ENCODE measurements at places on chromosomes 4 and X.

DNA sequence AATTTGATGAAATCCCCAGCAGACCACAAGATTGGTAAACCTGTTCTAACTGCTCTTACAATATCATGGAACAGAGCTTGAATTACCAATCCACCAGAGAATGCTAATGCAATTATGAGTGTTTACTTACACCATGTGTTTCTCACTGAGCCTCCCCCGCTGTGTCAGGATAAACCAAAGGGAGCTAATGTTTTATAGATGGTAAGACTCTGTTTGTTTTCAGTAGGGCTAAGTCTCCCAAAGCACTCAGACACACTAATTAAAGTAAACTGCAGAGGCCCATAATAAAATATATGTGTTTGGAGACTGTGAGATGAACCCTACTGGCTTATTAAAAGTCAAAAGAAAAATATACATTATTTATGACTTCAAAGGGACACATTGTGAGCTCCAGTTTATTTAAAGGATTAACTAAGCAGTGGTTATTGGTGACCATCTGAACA is 261.7 kb upstream of the FAM241A start:
- no peak for DNase-seq

DNA sequence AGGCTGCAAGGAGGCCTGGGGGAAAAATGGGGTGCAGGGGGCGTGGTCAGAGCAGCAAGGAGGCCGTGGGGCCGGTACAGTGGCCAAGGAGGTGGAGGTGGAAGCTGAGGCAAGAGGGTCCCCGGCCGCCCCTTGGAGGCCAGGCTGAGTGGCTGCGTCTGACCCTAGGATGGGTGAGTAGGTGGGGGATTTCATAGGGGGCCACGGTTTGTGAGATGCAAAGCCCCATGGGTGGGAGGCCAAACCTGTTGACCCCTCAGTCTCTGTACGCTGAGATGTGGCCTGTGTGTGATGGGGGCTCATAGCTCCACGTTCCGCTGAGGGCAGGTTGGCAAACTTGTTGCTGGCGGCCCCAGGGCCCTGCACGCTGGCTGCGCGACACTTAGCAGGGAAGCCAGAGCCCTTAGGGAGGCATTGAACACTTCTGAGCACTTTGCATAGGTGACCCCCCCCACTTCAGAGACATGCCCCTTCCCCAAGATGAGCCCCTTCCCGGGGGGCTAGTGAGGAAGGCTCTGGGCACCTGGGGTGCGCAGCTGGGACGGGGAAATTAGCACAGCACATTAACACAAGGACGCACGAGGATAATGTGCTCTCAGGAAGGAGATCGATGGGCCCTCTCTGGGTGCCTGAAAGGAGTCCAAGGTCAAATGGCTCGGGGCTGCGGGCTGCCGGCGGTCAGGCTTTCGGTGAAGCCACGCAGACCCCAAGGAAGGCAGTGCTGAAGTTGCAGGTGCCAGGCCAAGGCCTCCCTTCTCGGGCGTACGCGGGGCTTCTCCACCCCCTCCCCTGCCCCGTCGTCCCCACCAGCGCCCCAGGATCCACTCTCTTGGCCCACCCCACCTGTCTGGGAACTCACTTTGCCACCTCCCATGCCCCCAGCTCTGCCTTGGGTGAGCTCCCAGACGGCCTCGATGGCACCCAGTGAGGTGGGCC is 107.4 kb downstream of the HMX1 start:
- DNase-seq: no peak

DNA sequence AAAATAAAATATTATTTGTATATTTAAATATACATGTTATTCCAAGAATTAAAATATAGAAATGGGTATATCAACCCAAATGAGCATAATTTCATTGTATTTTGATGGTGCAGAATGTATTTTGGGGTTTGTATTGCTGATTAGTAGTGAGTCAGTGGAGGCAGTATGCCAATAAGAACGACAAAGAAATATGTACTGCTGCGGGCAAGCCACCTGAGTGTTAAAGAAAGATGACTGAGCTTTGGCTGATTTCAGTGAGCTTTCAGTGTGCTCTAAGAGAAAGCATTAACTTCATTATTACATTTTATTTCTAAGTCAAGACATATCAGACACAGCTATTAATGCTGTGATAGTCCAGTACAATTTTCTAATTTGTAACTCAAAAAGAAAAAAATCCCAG is 297.8 kb downstream of the ANK2 start:
- DNase-seq: no peak

DNA sequence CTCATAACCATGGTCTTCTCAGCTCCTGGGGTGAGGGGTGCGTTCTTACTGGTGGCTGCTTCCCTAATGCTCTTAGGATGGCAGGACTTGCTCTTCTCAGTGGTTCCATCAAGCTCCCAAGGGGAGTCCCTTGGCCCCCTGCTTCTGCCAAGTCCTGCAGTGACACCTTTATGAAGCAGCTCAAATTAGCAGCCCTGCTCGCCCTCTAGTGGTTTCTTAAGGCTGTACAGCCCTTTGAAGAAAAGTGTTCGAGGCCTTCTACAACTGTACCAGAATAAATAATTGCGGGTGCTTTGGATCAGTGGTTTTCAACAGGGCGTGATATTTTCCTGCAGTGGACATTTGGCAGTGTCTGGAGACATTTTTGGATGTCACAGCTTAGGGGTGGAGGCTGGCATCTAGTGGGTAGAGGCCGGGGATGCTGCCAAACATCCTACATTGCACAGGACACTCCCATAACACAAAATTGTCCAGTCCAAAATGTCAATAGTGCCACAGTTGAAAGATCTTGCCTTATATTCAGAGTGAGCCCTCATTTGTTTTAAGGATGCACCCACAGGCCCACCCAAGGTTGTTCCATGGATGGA is 204.7 kb upstream of the S100G start:
- DNase-seq: no peak

GRCh38 chr4:79025170-79025569 is 85.9 kb upstream of the PAQR3 start:
- no peak for DNase-seq

- DNase-seq: no peak
Observed at GRCh38 chr4:4425119-4425690, 38.3 kb downstream of the NSG1 start.

DNA sequence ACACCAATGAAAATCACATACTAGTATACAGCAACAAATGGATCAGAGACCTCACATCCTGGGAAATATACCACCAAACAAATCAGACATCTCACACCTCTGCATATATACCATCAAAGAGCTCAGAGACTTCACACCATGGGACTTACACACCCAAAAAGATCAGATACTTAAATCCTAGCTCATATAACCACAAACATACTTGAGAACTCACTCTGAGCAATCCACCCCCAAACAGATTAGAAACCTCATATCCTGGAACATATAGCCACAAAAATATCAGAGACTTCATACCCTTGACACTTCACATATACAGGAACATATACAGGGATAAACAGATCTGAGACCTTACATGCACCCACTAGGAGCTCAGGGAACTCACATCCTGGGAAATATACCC is 32.1 kb downstream of the SUV39H1 start:
- no peak for DNase-seq

DNA sequence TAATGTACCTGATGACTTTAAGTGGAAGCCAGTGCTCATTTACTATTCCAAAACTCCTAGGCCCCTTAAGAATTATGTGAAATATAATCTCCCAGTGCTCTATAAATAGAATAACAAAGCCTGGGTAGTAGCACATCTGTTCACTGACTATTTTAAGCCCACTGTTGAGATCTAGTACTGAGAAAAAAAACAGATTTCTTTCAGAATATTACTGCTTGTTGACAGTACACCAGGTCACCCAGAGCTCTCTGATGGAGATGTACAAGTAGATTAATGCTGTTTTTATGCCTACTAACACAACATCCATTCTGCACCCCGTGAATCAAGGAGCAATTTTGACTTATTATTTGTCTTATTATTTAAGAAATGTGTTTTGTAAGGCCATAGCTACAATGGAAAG is 75.7 kb downstream of the FAM47C start:
- no peak for DNase-seq

GRCh38 chrX:147342197-147342596 is 527.7 kb upstream of the CXorf51A start:
- DNase-seq: no peak

GRCh38 chrX:27391623-27392022 is 71.5 kb downstream of the PPP4R3C start:
- DNase-seq: no peak

DNA sequence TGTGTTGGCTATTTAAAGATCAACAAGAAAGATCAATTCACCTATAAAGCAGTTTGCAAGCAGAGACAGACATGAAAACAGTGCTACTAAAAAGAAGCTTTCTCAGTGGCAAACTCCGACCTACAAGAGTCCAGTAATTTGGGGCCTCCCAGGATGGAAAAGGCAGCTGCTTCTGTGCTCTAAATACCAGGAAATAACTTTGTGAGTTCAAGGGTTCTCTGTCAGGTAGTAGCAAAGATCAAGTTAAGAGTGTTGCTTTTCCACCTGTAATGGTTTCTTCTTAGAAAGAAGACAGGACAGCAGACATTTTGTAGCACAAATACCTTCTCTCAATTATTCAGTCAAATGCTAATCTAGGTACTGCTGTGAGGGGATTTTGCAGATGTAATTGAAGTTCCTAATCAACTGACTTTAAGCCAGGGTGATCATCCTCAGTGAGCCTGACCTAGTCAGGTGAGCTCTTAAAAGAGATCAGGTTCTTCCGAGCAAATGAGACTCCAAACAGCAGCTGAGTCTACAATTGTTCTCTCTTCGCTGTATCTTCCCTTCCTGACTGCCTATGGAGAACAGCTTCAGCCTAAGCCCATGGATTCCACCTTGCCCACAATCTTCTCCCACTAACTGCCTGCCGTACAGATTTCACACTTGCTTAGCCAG is 13.5 kb downstream of the ANKRD17 start:
- DNase-seq: no peak

DNA sequence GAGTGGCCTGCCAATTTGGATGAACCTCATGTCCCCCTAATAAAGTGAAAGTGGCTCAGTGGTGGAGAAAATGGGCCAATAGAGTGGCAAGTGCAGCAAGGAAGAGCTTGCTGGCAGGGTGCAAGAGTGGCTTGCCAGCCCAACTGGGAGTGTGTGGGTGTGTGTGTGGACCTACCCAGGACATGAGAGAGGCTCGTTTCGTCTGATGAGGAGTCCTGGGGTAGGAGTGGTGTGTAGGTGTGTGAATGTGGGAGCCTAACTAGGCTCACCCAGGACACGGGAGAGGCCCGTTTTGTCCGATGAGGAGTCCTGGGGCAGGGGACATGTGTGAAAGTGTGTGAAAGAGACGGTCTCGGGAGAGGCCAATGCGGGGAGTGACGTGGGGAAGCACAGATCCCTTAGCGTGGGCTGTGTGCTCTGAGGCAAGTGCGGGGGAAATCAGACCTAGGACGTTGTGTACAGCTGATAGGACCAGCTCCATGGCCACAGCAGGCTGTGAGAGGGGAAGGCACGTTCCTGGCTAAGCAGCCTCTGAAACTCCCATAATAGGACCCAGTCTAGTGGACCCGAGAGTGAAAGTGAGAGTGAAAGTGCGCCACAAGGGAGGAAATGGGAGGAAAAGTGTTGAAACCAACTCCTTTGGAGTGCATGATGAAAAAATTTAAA is 5.3 kb downstream of the GAGE10 start:
- no peak for DNase-seq

- no peak for DNase-seq
Observed at GRCh38 chrX:11665168-11666111, at the start of gene ARHGAP6. TSS of gene ARHGAP6 (minus strand) at chrX:11665920. CDS start at chrX:11664828, 1,092 bp downstream.

DNA sequence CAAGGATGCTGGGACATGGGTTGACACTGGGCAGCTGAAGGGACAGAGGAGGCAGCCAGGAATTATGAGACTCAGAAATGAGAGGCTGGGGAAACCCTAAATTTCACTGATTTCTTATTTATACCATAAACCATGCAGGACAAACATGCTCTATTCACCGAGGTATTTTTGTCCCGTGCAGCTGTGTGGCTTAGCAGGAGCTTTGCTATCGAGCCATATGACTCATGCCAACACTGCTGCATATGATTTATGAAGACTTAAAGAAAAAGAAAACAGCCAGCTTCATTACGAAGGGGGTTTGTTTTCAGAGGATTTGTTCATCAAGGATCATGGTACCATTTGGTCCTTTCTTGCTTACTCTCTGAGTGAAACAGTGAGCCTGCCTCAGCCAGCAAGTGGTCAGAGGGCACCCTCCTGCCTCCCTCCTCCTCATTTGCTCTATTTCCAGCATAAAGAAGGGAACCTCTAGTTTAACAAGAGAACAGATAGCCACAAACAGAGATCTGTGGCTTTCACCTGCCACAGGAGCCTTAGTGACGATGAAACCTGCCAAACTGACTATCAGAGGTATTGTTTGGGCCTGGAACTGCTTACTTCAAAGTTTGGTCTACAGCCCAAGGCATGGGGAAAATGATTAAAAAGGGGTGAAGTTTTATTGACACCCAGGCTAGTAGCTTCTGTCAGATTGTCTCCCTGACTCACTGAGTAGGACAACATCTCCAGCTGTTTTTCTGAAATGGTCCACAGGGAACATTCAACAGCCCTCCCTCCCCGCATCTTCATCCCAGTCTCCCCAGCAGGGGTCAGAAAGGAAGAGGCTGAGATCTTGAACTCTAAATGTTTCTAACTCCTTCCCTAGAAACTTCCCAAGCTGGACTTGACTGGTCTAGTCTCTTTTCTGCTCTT is 80.1 kb upstream of the MAML3 start:
- DNase-seq: no peak

DNA sequence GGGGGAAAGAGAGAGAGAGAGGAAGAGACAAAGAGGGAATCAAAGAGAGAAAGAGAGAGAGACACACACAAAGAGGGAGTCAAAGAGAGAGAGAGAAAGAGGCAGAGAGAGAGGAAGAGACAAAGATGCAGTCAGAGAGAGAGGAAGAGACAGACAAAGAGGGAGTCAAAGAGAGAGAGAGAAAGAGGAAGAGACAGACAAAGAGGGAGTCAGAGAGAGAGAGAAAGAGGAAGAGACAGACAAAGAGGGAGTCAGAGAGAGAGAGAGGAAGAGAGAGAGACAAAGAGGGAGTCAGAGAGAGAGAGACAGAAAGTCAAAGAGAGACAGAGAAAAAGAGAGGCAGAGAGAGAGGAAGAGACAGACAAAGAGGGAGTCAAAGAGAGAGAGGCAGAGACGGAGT is 45.5 kb downstream of the MAGEA9 start:
- no peak for DNase-seq
